ENCODE measurements at places on chromosomes 7 and 10.

DNA sequence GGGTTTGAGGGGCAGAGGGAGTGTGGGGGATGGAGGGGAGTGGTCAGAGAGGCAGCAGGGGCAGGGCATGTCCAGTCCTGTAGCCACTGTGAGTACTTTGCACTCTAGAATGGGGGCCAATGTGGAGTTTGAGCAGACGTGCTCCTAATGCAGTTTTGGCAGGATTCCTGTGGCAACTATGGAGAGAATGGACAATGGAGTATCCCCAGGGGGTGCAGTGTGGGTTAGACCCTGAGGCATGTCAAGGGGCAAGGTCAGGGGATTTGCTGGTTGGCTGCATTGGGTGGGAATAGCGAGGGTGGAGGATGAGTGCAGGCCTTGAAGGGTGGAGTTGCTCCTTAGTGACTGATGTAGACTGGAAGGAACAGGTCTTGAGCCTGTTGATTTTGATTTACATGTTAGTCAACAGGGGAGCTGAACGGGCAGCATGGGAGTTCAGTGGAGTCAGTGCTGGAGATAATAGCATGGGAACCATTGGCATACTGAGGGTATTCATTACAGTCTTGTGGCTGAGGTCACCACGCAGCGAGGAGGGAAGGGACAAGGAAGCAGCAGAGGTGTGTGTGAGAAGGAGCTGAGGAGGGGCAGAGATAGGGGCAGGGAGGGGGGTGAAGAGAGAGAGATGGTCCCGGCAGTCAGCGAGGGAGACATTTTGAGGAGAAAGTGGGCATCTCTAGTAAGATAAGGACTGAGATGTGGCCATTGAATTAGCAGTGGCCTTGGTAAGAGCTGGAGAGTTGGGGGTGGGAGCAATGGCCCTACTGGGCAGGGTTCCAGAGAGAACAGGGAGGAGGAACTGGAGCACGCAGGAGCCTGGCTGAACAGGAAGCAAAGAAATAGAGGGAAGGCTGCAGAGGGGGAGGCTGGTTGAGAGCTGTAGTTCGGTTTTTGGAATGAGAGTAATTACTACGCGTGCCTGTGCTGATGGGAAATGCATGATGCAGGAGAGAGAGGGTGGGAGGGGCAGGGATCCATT is 112.7 kb downstream of the CCNY start:
- DNase-seq = no peak

DNA sequence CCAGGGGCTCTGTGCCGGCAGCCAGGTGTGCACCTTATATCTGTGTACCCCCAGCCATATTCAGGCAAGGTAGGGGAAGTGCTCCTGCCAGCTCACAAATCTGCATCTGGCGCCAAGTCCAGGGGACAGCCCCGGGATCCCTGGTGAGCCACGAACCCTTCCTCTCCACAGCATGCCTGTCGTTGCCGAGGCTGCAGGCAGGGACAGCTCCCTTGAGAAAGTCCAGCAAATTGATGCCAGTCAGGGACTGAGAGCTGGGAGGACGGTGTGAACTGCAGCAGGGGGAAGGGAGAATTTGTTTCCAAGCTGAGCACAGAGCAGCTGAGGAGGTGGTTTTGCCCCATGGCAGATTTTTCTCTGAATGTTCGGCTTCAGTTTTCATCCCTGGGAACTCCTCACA is 919 bp downstream of the PLA2G12B start:
- no peak for DNase-seq

GRCh38 chr10:100647928-100648327 is 97.5 kb upstream of the PAX2 start:
- no peak for DNase-seq

GRCh38 chr7:141704741-141705140 is 2.8 kb upstream of the DENND11 start:
- no peak for DNase-seq

GRCh38 chr7:123499211-123499970 is 35.0 kb downstream of the IQUB start:
- no peak for DNase-seq

GRCh38 chr10:78071140-78071856 is 37.6 kb downstream of the RPS24 start:
- no peak for DNase-seq

DNA sequence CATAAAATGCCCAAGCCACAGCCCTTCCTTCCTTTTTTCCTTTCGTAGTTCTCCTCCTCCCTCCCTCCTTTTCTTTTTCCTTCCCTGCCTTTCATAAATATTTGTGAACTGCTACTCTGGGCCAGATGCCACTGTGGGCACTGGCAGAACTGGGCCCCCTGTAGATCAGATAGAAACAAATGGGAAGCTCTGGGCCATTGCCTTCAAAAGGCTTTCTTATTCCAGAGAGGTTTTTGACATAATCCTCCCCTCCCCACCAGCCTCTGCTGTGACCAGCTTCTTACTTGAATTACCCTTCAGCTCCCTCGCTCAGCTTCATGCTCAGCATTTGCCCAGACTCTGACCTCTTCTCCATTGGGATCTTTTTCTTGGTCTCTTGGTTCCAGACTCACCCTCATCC is 886.8 kb downstream of the LRMDA start:
- DNase-seq = no peak

DNA sequence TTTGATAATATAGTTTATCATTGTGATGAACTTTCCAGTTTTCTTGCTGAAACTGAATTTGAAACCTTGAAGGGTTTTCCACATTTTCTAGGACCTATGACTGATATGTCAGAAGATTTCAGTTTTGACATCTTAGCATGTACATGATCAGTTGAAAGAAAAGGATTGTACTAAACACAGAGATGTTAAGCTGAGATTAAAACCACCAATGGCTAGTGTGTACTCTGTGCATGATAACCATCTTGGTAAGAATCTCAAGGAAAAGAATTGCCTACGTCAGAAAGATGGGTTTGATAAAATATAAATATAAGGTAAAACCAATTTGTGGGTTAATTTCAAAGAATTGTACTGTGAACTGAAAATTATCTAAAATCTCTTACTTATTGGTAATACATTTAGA is 776.4 kb downstream of the GATA3 start:
- DNase-seq = no peak

DNA sequence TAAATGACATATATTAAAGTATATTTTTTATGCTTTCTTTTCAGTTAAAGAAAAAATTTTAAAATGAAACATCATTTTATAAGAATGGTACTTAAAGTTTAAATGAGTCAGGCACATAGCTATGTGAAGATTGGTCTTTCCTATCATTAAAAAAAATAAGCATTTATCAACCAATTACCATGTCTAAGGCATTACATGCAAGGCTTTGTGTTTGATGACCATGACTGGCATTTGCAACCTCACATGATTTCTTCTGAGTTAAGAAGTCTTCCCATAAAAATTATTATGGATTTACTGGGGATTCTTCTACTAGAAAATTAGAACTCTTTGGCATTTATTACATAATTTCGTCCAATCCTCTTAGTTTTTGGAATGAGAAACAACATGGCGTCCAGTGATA is 776.1 kb downstream of the MAGI2 start:
- no peak for DNase-seq

DNA sequence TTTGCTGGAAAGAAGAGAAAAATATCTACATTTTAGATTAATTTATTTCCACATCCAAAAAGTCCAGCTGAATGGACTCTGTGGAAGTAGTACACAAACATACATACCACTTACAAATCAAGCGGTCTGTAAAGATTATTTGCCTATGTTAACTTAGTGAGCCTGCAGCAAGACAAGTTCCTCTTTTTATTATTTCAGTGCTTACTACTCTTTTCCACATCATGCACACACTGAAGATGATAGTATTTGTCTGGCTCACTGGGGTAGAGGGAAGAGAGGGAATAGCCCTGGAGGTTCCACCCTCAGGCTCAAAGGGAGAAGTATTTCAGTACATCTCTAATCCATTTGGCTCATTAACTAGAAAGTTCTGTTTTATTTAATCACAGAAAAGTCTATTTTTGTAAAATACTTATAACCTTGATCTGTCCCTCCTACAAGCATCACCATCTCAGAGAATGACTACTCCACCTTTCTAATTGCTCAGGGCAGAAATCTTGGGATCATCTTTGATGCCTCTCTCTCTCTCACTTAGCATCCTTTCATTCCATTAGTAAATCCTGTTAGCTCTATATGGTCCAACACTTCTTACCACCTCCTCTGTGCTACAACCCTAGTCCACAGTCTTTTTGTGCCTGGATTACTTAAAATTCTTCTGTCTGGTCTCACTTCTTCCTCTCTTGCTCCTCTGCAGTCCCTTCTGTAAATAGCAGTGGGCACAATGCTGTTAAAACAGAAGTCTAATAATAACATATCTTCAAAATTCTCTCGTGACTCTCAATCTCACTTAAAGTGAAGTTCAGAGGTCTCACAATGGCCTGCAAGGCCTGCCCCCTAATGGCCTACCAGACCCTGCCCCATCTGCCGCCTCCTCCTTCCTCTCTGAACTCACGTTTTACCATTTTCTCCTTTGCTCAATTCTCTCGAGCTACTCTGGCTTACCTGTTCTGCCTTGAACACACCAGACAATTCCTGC is 64.3 kb upstream of the CCDC6 start:
- DNase-seq = no peak

- DNase-seq = no peak
Observed at GRCh38 chr10:78448994-78449418, 415.3 kb downstream of the RPS24 start.

GRCh38 chr10:98041352-98042043 is 11.1 kb upstream of the CRTAC1 start:
- no peak for DNase-seq

DNA sequence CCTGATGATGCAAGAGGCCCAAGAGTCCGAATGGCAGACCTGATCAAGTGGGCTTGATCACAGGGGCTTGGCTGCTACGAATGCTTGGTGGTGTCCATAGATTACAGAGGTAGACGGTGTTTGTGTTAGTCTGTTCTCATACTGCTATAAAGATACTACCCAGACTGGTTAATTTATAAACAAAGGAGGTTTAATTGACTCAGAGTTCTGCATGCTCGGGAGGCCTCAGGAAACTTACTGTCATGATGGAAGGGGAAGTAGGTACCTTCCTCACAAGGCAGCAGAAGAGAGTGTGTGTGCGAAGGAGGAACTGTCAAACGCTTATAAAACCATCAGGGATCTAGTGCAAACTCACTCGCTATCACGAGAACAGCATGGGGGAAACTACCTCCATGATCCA is 268.9 kb upstream of the KLF6 start:
- no peak for DNase-seq

DNA sequence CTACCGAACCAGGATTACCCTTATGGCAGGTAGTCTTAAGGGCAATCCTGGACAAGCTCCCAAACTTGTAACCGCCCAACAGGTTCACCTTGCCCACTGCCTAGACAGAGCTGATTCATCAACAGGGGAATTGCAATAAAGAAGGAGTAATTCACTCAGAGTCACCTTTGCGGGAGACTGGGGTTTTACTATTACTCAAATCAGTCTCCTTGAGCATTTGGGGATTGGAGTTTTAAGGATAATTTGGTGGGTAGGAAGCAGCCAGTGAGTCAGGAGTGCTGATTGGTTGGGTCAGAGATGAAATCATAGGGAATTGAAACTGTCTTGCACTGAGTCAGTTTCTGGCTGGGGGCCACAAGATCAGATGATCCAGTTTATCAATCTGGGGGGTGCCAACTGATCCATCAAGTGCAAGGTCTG is 25.3 kb downstream of the HK1 start:
- no peak for DNase-seq

GRCh38 chr7:90453259-90453891 is 16.1 kb upstream of the PTTG1IP2 start:
- no peak for DNase-seq

GRCh38 chr10:106935978-106936451 is 228.5 kb downstream of the SORCS1 start:
- DNase-seq = no peak

- no peak for DNase-seq
Observed at GRCh38 chr7:69768986-69769595, 170.8 kb downstream of the AUTS2 start.

- DNase-seq = no peak
Observed at GRCh38 chr7:12458520-12459131, 55.0 kb upstream of the VWDE start.

DNA sequence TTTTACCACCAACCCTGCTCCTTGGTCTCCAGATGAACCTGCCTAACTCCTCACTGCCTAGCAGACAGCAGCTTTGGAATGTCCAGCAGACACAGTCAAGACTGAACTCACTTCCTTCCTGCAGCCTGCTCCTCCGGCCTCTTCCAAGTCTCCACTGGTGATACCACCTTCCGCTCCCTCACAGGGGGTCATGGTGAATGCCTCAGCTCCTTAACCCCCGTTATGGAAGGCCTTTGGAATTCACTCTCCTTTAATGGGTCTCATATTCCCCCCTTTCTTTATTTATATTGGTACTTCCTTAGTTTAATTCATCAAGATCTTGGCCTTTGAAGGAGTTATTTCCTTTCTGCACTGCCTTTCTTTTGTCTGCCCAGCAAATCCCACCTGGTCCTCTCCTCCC is 44.9 kb upstream of the ZNF32 start:
- no peak for DNase-seq

Measured in mesothelial cell of epicardium (in vitro differentiated cells).